ENCODE measurements at places on chromosomes 2 and 18.

- DNase-seq, result no peak
Observed at GRCh38 chr2:95019572-95019971, 5.9 kb upstream of the MAL start.

DNA sequence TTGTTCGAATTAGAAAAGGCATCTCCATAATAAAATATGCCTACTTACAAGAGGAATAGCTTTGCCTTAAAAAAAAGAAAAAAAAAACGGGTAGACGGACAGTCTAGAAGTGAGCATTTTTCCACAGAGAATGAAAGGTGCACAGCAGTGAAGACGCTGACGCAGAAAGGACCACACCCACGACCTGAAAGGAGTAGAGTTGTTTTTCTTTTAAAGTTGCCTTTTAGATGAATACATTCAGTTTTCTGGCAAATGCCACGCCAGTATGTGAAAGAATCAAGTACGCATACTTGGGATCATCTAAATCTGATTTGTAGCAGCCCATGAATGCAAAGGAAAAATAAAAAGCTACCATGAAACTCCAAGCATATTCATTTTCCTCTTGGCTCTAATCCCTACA lies 809.2 kb upstream of the SOX11 start:
- no peak for DNase-seq

- no peak for DNase-seq
Observed at GRCh38 chr2:204329532-204329931, 215.7 kb upstream of the PARD3B start.

- DNase-seq, result no peak
Observed at GRCh38 chr18:63346480-63347183, 20.4 kb downstream of the KDSR start.

DNA sequence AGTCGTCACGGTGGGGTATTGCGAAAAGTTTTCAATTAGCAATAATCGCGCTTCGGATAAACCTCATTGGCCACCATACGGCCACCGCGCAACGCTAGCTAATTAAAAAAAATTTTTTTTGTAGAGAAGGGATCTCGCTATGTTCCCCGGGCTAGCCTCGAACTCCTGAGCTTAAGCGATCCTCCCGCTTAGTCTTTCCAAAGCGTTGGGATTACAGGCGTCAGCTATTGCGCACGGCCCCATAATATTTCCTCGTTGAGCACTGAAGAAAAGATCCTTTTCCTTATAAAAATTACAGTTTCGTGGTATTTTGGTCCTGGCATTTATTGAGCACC lies 759 bp upstream of the ACTR1B start:
- DNase-seq, result no peak

DNA sequence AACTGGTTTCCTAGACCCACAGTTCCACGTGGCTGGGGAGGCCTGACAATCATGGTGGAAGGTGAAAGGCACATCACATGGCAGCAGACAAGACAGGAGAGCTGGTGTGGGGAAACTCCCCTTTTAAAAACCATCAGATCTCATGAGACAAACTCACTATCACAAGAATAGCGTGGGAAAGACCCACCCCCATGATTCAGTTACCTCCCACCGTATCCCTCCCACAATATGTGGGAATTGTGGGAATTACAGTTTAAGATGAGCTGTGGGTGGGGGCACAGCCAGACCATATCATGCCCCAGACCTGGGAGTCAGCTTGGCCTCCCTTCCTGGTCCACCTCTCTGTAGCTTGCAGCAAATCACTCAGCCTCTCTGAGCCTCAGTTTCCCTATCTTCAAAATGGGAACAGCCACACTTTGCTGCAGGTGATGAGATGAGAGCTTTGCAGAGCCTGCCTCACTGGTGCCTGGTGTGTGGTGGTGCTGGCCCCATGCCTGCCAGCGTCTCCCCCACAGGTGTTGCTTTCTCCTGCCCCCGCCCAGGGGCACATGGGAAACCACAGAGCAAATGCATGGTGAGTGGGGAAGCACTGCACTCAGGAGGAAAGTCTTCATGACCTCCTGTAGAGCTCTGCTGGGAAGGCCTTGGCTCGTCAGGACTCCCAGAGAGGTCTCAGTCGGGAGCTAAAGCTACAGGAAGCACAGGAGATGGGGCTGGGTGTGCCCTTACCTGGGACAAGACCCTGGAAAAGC lies 31.1 kb downstream of the GREB1 start:
- DNase-seq, result no peak

DNA sequence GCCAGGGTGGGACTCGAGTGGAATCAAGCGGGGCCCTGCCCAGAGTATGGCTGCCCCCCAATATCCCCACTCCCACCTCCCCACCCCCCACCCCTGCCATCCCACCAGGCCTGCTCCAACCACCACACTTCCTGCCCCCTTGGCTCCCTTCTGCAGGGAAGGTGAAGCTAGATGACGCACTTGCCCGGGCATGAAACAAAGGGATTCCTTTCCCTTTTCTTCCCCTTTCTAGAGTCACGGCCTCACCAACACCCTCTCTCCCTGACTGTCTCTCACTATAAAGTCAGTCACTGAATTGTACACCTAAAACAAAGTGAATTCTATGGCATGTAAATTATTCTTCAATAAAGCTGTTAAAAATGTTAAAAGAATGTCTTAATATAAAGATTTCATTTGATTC lies 16.0 kb downstream of the ZBTB7C start:
- no peak for DNase-seq

GRCh38 chr2:208359632-208359986 lies 47.0 kb upstream of the PTH2R start:
- DNase-seq, result no peak

- DNase-seq, result no peak
Observed at GRCh38 chr2:200428961-200429665, 80.8 kb downstream of the KCTD18 start.

DNA sequence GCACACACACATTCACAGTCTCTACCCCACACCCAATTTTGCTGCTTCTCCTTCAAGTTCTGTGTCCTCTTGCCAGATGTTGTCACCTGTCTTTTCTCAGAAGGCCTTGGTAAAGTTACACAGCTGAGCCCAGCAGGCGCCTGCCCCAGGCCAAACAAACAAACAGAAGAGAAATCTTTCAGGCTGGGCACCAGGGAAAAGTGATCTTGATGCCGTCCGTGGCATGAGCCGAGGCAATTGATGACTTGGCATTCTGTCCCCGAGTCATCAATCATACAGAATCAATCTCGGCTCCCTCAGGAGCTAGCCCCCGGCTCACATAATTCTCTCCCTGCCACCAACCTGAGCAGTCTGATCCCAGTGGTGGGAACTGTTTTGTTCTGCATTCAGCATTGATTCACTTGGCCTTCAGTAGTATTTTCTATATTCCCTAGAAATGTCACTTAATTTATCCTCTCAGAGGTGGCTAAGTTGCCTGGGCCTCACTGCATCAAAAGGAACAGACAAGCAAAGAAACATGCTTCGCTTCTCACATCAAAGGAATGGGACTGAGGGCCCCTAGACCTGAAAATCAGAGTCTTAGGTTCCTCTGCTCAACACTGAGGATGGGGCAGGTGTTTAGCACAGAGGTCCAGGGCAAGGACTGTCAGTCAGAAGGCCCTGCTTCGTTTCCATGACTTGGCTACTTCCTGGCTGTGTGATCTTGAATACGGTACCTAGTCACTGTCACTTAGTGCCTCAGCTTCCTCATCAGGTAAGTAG lies 278.8 kb upstream of the CELF4 start:
- DNase-seq, result no peak

GRCh38 chr18:9281780-9282179 lies 52.8 kb upstream of the TWSG1 start:
- DNase-seq, result no peak

DNA sequence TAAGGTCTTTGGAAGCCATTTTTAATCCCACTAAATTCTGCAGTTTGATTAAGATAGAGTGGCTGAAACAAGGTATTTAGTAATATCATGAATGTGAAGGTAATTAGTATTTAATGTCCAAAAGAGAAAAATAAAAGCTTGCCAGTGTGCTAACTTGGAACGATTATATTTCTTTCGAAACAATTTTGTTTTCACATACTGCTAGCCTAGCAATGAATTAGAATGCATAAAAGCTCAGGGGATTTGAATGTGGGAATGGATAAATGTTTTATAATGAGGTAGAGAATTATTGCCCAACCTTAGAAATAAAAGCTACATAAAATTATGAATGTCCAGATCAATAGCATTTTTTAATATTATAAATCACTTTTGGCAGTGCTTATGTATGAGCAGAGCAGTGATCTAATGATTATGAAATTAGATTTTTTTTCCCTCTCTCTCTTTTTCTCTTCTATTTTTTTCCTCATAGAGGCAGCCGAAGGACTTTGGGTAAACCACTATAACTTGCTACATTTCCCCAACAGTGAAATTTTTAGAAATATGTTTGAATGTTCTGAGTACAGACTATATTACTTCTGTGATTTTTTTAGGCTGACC lies 75.5 kb downstream of the PLCL1 start:
- DNase-seq, result no peak

- no peak for DNase-seq
Observed at GRCh38 chr2:125979886-125980285, 676.1 kb upstream of the GYPC start.

DNA sequence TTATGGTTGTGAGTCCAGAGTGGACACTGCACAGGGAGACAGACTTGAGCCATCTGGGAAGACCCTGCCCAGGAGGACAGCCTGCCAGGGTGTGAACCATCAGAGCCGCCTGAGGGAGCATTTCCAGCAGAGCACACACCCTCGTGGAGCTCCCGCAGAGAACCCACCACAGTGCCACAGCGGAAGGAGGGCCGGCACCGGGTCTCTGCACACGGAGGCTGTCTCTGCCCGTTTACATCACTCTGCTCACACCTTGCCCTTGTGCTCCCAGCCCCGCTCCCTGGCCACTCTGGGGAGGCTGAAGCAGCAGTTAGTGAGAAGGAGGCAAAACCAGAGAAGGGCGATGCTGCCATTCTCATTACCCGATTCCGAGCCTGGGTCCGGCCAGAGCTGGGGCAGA lies 161.9 kb downstream of the KLHL29 start:
- DNase-seq, result no peak

- DNase-seq, result no peak
Observed at GRCh38 chr2:42865884-42866881, 73.8 kb upstream of the HAAO start.

DNA sequence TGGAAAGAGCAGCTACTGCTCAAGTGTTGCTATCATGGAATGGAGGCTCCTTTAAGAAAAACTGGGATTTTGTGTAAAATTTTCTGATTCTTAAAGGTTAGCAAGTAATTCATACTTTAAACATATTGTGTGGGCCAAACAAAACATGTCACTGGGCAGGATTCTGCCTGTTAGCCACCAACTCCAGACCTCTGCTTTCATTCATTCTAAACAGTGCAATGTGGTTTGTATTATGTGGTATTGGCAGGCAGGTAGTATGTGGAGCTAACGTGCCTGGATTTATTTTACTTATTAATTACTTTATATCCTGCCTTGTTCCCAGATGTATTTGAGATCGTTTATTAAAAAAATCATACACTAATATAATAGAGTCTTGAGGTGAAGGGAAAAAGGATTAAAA lies 1521.3 kb upstream of the ACVR2A start:
- DNase-seq, result no peak

DNA sequence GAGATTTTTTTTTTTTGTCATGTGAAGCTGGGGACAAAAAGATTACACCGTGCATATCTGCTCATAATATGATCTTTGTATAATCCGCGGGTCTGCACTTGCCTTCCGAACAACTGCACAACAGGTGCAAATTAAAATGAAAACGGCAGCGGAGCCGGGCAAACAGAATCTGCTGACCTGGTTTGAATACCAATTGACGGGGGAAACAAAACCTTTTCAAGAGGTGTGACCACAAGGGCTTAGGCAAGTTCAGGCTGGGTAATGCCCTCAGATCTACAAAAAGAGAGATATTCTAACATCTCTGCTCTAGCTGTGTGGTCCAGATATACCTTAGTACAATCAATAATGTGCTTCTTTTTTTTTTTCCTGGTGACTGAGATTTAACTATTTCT lies 88.5 kb downstream of the ZEB2 start:
- no peak for DNase-seq

DNA sequence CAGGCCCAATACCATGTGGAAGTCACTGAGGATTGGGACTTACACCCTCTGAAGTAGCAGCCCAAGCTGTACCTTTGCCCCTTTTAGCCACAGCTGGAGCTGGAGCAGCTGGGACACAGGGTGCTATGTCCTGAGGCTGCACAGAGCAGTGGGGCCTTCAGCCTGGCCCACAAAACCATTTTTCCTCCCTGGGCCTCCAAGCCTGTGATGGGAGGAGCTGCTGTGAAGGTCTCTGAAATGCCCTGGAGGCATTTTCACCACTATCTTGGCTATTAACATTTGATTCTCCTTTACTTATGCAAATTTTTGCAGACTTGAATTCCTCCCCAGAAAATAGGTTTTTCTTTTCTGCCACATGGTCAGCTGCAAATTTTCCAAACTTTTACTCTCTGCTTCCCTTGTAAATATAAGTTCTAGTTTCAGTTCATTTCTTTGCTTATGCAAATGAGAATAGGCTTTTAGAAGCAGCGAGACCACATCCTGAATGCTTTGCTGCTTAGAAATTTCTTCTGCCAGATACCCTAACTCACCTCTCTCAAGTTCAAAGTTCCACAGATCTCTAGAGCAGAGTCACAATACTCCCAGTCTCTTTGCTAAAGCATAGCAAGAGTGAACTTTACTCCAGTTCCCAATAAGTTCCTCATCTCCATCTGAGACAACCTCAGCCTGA lies 213.8 kb upstream of the MGAT5 start:
- no peak for DNase-seq

- no peak for DNase-seq
Observed at GRCh38 chr2:208426412-208427045, 19.9 kb downstream of the PTH2R start.

GRCh38 chr2:120437604-120438000 lies 91.7 kb downstream of the INHBB start:
- no peak for DNase-seq

DNA sequence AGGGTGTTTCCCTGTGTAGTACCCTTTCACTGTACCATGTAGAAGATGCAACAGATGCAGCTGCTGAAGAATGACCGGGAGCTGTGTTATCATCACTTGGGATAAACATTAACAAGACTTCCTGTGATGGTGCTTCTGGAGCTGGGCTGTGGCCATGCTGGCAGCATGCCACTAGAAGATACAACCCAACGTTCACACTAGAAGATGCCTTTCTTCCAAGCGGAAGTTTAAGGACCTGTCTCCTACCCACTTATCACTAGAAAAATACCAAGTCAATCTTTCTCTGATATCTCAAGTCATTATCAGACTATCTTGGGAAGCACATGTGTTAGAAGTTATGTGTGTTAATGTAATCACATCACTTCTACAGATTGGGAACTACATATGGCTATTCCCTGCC lies 953.5 kb downstream of the CNTNAP5 start:
- no peak for DNase-seq

DNA sequence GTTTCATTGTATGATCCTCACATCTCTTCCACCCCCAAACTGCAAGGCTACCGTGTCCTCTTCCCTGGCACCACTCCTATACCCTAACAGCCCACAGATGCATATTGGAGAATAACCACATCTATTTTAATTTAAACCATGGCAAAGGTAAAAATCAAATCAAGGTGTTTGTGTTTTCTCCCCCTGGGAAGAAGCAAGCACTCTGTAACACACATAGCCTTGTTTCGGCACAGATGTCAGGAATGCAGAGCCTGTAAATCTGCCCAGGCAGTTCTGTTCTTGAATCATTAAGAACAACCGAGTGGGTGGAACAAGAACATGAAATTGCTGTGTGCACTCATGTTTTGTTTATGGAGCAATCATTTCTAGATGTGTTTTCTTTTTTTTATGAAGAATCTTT lies 6.8 kb upstream of the COX7A2L start:
- no peak for DNase-seq

GRCh38 chr2:215775106-215775505 lies 238.2 kb downstream of the MREG start:
- DNase-seq, result no peak

- no peak for DNase-seq
Observed at GRCh38 chr2:142725386-142725785, 152.1 kb upstream of the KYNU start.
